ENCODE measurements at places on chromosomes 16 and 17.

- DNase-seq = no peak
Observed at GRCh38 chr17:17042851-17043460, 699 bp downstream of the MPRIP start.

DNA sequence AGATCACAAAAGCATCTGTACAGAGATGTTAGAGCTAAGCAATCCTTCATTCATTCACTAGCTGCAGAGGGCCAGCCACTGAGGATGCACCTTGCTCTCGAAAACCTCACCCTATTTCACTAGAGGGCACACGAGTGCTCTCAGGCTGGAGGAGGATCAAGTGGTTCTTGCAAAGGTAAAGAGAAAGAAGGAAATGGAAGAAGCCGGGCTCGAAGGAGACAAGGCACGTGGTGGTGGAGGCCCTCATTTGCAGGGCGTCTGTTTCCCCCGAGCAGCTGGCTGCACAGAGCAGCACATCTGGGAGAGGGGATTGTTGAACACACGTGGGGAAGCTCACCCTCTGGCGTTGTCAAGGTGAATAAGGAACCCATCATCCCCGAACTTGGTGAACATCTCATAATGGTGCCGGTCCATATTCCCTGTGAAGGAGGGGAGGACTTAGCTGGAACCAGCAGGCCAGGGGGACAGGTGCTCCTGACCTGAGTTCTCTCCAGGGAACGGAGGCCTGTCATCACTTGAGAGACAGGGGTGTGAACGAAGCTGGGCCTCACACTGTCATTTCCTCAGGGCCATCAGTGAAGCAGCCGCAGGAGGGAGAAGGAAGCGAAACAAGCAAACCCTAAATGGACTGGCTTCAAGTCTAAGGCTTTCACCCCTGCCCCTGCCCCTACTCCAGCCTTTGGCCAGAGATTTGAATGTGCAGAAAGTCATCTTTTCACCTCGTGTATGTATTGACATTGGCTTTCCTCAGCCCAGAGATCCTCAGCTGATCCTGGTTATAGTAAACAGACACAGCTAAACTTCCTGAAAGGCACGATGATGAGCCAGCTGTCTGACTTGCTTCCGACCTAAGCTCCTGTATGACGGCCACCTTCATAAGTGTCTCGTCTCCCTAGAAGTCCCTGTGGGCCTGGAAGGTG lies 27.6 kb downstream of the PRKAR1A start:
- DNase-seq = no peak

DNA sequence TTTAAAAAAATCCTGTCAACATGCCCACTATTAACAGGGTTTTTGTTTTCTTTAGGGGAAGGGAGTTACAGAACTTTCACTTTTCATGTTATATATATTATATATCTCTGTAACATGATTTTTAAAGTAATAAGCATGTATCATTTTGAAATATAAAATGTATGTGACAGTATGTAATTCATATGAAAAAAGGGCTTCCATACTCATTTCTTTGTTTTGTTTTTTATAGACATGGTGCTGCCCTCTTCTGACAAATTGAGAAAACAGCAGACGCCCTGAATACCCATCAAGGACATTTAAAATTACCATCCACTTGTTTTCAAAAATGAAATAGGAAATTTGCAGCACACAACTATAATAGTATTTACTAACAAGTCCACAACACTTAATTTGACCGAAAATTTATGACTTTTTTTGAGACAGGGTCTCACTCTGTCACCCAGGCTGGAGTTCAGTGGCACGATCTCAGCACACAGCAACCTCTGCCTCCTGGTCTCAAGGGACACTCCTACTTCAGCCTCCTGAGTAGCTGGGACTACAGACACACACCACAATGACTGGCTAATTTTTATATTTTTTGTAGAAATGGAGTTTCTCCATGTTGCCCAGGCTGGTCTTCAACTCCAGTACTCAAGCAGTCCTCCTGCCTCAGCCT lies 30.4 kb downstream of the CFDP1 start:
- DNase-seq = no peak

DNA sequence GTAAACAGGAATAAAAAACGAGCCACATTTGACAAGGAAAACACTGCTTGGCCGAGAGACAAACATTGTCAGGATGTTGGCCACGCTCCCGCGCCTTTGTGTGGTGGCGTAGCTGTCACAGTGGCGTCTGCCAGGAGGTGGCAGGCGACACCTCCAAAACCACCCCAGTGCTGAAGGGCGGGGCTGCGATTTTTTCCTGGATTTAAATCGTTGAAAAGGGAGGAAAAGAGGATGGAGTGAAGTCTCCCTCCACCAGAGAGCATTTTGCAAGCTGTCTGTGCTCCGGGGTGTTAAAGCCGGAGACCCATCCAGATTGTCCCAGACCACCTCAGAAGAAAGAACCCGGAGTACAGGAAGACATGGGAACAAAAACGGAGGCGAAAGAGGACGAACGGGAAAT lies 12.7 kb downstream of the MRM3 start:
- no peak for DNase-seq

- DNase-seq = no peak
Observed at GRCh38 chr17:77923776-77924513, 34.6 kb upstream of the TNRC6C start.

DNA sequence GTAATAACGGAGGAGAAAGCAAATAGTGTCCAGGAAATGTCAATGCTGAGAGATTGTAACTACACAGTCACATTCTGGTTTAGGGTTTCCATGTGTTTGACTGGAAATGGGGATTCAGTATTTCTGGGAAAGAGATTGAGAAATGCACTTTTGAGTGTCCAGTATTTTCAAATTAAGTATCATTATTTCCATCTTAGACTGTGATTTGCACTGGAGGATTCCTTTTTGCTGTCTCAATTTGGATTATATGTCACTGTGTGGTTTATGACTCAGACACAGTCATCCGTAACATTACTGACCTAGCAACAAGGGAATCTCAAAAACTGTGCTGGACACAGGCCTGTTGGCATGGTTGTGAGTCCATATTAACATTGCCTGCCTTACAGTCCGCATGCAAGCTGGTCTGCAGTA lies 681.4 kb downstream of the CDH11 start:
- peak; percentile 95 for DNase-seq

- no peak for DNase-seq
Observed at GRCh38 chr17:80807014-80807413, 184.6 kb upstream of the CHMP6 start.

DNA sequence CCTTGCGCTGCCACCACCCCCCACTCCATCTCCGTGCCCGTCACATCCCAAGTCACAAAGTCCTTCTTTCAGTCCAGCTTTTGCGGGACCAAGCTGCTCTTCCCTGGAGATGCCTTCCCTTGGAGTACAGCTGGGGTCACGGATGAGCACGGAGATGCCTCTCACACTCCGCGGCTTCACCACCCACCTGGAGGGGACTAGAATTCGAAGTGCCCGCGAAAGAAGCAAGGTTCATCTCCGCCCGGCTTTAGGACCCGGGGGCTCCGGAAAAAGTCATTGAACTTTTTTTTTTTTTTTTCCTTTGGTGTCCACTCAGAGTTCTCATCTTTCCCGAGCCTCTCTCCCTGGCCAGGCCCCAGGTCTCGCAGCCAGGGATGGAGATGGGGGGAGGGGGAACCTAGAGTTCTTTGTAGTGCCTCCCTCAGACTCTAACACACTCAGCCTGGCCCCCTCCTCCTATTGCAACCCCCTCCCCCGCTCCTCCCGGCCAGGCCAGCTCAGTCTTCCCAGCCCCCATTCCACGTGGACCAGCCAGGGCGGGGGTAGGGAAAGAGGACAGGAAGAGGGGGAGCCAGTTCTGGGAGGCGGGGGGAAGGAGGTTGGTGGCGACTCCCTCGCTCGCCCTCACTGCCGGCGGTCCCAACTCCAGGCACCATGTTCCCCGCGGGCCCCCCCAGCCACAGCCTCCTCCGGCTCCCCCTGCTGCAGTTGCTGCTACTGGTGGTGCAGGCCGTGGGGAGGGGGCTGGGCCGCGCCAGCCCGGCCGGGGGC lies at the start of gene FKBP10:
FKBP10 (plus strand) TSS at position 624 of the 771 bp plus-strand sequence; CDS start at position 655, 31 bp downstream.
- DNase-seq = no peak

DNA sequence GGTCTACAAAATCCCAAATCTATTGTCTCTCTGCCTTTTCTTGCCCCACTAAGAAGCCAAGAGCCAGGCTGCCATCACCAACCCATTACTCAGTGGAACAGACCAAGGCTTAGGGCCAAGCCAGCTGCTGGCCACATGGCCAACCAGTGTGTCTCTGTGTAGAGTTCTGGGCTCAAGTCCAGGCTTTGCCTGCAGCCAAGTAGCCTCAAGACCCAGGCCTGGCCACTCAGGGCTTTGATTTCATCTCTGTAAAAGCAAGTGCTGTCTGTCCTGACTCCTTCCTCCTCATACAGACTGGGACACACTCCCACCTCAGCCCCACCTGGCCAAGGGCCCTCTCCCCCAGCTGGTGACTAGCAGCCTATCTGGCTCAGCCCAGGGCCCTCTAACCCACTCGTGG lies 14.6 kb downstream of the SREBF1 start:
- no peak for DNase-seq

DNA sequence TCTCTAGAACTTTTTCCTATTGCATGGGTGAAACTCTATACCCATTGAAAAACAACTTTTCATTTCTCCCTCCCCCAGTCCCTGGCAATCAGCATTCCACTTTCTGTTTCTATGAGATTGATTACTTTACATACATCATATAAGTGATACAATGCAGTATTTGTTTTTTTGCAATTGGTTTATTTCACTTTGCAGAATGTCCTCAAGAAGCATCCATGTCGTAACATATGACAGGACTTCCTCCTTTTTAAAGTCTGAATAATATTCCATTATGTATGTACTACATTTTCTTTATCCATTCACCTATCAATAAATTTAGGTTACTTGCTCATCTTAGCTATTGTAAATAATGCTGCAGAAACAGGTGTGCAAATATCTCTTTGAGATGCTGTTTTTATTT lies 8.8 kb downstream of the IL21R start:
- no peak for DNase-seq

DNA sequence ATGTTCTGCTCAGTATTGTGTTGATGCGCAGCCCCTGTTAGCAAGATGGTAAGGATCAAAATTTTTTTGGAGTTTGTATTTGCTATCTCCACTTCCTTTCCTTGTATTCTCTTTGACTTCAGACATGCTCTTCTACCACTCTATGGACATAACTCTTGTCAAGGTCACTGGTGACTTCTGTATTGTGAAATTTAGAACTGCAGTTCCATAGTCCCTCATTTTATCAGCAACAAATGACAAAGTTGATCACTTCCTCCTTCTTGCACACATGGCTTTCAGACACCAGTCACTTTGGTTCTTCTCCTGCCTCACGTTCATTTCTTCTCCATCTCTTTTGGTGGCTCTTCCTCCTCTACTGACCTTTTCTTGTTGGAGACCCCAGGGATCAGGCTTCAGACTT lies 21.1 kb downstream of the COX11 start:
- no peak for DNase-seq

- DNase-seq = no peak
Observed at GRCh38 chr17:2701996-2702741, 9.4 kb downstream of the CLUH start.

DNA sequence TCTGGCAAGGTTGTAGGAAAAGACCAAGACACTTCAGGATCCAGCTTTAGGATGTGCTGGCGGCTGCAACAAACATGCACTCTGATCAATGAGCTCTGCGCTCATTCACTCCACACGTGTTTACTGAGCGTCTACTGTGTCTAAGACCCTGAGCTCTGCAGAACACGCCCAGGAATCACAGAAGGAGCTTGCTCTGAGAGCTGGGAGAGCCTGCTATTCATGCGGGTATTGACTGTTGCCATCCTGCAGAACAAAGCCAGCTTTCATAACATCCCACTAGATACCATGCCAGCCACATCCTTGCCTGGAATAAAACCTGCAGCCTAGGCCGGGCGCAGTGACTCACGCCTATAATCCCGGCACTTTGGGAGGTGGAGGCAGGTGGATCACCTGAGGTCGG lies 44.1 kb downstream of the NXN start:
- DNase-seq = no peak

GRCh38 chr16:5059386-5060072 lies 6.2 kb downstream of the C16orf89 start:
- DNase-seq = no peak

- DNase-seq = no peak
Observed at GRCh38 chr16:65624229-65624628, 502.4 kb upstream of the CDH11 start.

GRCh38 chr17:16814439-16814838 lies 124.4 kb downstream of the CCDC144A start:
- no peak for DNase-seq

- no peak for DNase-seq
Observed at GRCh38 chr17:3542410-3543088, 15.1 kb downstream of the TRPV3 start.

DNA sequence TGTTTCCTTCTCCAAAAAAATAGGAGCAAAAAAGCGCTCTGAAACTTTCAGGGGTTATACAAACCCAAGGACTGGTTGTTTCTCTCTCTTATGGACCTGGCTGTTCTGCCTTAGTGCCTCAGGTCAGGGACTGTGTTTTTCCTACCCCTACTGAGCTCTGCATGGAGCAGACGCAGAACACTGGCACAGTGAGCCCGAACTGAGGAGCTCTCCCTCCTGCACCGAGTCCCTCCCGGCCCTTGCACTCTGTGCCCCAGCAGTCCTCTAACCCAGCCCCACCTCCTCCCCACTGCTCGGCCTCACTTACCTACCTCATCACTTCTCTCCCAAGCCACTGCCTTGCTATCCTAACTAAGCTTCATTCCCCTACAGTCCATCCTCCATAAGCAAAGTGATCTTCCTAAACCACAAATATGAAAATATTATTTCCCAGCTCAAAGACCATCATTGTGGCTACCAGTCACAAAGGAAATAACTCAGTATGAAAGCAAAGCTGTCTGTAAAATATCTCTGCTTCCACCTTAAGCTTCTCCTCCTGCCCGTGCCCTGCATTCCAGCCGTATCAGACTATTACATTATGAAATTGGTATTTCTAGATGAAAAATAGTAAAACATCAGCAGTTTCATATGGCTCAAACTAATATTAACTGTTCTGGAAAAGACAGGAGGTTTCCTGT lies 13.6 kb downstream of the MEIOB start:
- DNase-seq = no peak

GRCh38 chr17:56099649-56100048 lies 53.6 kb upstream of the ANKFN1 start:
- no peak for DNase-seq

- DNase-seq = peak; percentile 86
Observed at GRCh38 chr16:56269811-56270684, 78.8 kb downstream of the GNAO1 start.

GRCh38 chr16:48451323-48451722 lies 66.1 kb upstream of the SIAH1 start:
- DNase-seq = no peak

DNA sequence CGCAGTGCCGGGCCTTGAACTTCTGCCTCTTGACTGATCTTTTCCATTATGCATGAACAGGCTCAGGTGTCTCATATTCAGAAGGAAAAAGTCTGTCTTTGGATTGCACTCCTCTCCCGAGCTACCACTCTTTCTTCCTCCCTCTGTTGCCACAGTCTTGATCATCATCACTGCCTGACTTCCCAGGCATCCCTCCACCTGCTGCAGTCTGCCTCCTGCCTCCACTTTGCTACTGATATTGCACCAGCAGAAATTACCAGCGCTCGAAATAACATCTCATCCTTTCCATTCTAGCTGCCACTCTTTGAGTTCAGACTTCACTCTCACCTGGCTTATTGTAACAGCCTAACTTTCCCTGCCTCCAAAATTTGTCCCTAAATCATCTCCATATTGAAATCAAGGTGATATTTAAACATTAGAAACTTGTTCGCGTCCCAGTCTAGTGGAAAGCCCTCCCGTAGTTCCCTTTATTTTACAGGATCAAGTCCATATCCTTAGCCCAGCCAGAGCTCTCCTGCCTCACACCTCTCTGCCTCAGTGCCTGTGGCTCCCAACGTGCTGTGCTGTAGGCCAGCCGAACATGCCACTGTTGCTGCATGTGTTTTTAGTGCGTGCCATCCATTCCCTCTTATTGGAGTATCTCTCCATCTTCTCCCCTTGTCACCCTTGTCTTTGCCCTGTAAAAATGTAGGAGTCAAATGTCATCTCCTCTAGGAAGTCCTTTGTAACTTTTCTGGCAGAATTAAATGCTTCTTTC lies 39.9 kb downstream of the NUP88 start:
- DNase-seq = no peak

All from AG04449 (cell line).